GM23338 (cell line): ENCODE measurements at places on chromosomes 5 and 9.

- peak; percentile 87 for DNase-seq
Measured at GRCh38 chr5:177317959-177318377, 6.3 kb upstream of the MXD3 start.

GRCh38 chr5:139810341-139811273 lies 15.0 kb downstream of the PSD2 start:
- no peak for DNase-seq

GRCh38 chr9:120383611-120383998 lies 196.4 kb downstream of the CDK5RAP2 start:
- no peak for DNase-seq

- DNase-seq: no peak
Measured at GRCh38 chr9:116555556-116556155, 131.4 kb upstream of the TRIM32 start.

GRCh38 chr5:120298981-120299380 lies 165.1 kb upstream of the PRR16 start:
- DNase-seq: no peak

- no peak for DNase-seq
Measured at GRCh38 chr9:5976674-5977397, 38.6 kb downstream of the RANBP6 start.

- DNase-seq: no peak
Measured at GRCh38 chr5:170154297-170154696, 48.6 kb downstream of the FOXI1 start.

DNA sequence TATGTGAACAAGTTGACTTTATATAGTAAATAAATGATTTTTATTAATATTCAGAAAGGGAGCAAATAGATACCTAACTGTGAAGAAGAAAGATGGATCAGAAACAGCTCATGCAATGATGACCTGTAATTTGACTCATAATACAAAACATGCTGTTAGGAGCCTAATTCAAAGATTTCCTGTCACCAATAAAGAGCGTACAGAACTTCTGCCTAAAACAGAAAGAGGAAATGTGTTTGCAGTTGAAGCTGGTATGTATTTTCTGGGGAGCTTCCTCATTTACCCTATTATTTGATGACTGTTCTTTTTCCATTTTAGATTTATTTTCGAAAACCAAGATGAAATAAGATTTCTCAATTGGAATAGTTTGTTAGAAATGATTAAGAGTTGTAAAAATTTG lies 11.4 kb downstream of the YTHDC2 start:
- DNase-seq: no peak

- no peak for DNase-seq
Measured at GRCh38 chr5:173743641-173744343, 127.3 kb upstream of the BOD1 start.

DNA sequence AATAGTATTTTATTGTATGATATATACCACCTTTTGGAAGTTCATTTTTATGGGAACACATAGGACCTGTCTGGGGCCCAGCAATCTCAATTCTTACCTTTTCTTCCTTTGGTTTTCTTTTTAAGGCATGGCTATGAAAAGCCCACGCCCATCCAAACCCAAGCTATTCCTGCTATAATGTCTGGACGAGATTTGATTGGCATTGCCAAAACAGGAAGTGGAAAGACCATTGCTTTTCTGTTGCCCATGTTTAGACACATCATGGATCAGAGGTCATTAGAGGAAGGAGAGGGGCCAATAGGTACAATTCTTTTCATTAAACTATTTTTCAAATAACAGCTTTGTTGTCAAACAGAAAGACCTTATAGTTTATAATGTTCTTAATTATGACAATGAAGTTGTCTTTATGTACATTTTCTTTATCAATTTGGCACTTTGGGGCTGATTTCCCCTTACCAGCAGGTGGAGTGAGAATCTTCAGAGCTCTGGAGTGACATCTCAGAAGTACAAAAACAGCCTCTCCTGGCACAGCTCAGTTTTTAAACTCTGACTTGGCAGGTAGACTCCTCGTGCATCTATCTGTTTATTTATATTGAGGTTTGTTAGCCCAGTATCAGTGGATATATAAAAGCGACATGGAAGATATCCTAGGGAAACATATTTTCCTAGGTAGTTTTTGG lies 25.8 kb downstream of the DDX46 start:
- DNase-seq: no peak

DNA sequence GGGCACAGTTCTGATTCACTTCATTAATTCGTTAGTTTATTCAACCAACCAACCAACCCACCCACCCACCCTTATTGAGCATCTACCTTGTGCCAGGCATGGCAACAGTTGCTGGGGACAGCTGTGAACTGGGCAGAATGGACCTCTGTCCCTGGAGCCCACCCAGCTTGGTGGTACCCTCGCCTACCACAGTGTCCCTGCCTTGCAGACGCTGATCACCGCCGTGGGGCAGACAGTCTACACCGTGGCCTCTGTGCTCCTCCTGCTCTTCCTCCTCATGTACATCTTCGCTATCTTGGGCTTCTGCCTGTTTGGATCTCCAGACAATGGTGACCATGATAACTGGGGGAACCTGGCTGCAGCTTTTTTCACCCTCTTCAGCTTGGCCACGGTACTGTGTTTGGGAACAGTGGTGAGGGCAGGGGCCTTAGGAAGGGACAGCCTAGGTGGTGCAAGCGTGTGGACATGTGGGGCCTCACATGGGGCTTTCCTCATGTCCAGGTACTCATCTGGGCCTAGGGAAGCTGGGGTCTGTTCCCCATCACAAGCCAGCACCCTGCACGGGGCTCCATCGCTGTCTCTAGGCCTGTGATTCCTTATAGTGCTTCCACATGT lies 26.2 kb downstream of the PITX1 start:
- DNase-seq: no peak

- DNase-seq: no peak
Measured at GRCh38 chr9:74366111-74366510, 131.0 kb upstream of the RORB start.

DNA sequence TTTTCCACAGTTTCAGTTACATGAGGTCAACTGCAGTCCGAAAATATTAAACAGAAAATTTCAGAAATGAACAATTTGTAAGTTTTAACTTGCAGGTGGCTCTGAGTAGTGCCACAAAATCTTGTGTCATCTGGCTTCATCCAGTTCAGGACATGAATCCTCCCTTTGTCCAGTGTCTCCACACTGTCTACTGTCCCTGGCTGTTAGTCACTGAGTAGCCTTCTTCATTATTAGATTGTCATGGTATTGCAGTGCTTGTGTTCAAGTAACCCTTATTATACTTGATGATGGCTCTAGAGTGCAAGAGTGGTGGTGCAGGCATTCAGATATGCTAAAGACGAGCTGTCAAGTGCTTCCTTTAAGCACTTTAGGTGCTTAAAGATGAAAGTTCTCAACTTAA lies 65.3 kb downstream of the CFAP95 start:
- no peak for DNase-seq

DNA sequence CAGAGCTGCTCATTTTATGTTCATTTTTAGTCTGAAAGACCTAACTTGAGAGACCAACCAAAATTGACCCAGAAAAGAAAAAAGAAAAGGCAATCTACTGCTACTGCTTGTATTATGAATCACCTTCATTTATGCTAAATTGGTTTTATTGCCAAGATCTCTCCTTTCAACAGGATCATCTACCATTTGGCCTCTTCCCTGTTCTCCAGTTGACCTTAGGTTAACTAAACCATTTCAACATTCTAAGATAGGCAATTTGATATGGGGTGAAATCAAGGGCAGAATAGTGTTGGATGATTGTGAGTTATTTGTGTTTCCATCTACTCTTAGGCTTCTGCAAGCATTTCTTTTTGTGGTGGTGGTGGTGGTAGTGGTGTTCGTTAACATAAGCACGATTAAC lies 48.3 kb upstream of the POU4F3 start:
- DNase-seq: no peak

DNA sequence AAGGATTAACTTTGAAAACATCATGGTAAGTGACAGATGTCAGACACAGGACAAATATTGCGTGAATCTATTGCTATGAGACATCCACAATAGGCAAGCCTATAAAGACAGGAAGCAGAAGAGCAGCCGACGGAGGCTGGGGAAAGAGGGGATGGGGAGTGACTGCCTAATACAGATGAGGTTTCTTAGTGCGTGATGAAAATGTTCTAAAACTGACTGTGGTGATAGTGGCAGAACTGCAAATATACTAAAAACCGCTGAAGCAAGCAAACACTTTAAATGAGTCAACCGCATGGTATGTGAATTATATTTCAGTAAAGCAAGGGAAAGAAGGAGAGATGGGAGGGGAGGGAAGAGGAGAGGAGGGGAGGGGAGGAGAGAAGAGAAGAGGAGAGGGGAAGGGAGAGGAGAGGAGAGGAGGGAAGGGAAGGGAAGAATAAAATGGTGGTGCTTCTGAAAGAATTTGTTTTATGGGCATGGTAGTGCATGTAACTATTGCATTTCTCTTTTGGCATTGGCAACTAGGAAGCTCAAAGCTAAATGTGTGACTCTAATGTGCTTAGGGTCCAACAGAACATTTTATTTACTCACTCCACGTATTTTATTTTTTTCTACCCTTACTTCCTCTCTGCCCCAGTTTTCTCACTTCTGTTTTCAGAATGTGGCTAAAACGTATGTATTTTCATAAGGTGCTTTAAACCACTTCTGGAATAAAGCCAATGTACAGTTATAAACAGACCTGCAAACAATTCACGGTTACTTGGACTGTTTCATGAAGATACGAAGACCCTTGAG lies 21.3 kb downstream of the AKNA start:
- DNase-seq: no peak

DNA sequence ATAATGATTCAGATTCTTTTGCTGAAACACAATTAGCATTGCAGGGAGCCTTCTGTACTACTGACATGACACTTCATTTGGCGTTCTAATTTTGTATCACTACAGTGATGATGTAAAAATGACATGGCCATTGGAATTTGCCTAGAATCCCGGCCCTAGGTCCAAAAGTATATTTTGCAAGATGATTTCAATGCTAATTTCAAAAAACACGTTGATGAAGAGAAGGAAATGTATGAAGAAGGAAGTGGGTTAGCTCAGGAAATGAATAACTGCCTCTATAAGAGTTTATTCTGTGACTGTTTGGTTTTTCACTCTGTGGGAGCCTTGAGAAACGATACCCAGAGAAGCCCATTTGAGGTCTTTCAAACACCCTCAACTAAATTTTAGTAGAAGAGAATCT lies 59.3 kb downstream of the OSTF1 start:
- DNase-seq: no peak

DNA sequence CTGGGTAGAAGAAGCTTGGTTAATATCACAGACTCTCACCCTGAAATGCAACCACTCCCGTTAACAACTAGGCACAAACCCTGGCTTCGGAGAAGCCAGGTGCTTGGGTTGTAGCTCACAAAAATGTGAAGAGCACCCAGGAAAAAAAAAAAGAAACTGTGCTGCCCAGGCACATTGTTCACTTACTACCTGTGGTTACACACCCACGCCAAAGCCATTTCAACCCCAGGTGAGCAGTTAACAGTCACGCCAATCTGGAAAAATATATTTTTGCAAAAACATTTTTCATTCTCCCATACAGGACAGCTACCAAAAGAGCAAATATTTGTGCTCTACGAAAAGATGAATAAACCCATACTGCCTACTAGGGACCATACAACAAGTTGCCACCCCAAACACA lies 49.2 kb downstream of the SIL1 start:
- DNase-seq: no peak

- no peak for DNase-seq
Measured at GRCh38 chr5:54835647-54836046, 149.7 kb downstream of the ESM1 start.

DNA sequence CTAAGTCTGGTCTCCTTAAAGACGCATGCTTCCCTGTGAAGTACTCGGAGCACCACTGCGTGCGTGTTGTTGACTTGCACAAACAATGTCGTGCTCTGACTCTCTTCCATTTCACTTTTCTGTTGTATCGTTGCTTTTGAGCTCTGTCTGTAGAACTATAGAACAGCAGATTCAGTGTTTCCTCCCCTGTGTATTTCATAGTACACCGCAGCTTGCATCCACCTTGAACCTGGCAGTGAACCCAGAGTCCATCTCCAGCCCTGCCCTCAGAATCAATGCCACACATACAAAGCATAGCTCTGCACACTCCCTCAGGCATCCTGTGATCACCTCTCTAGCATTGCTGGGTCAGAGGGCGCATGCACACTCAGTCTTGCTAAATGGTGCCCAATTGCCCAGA lies 37.2 kb upstream of the ADAMTS2 start:
- no peak for DNase-seq

GRCh38 chr5:178149199-178149932 lies 4.3 kb downstream of the NHP2 start:
- DNase-seq: peak; percentile 59

DNA sequence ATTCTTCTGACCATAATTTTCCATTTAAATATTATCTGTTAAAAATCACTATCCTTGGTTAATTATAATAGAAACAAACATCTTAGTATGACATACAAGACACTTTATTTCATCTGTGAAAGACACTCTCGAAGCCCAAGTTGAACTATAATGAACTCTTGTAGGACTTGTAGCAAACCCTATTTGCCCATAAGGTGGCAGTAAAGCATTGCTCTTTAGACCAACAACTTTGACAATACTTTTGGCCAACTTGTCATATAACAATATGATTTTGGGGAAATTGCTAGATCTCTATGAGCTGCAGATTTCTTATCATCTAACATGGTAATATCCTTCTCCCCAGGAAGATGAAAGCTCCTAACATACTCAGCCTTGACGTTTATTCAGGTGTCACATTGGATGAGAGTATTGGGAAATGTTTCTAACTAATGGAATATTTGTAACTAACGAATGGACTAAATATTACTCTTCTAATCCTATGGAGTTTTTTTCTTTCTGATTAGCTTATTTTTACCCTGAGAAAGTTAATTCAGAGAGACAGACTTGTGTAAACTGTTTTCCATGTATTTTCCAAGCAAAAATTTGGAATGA lies 11.0 kb downstream of the SPINK14 start:
- DNase-seq: peak; percentile 79

DNA sequence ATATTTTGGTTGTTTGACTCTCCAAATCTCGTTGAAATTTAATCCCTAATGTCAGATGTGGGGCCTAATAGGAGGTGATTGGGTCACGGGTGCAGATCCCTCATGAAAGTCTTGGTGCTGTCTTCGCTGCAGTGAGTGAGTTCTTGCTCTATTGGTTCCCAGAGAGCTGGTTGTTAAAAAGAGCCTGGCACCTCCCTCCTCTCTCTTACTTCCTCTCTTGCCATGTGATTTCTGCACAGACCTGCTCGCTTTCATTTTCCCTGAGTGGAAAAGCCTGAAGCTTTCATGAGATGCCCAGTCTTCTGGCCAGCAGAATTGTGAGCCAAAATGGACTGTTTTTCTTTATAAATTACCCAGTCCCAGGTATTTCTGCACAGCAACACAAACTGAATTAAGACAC lies 221.6 kb downstream of the MAT2B start:
- no peak for DNase-seq
